ENCODE measurements at places on chromosomes 1 and 21.

- no peak for DNase-seq
These were observed 43.1 kb downstream of the AGPAT3 start for GRCh38 chr21:43908167-43908566.

DNA sequence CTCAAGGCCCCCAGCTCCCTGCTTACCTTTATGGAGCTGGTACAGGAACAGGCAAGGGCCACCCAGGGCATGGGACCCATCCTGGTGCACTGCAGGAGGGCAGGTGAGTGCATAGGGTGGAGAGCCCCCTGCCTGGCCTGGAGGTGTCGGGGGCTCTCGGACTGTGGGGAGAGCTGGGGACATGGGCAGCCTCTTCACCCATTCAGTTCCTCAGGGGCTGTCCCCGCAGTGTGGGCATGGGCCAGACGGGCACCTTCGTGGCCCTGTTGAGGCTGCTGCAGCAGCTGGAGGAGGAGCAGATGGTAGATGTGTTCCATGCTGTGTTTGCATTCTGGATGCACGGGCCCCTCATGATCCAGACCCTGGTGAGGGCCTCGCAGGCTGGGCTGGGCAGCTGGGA is 7.3 kb upstream of the LGR6 start:
- DNase-seq: no peak

- DNase-seq: no peak
These were observed 91.4 kb downstream of the GPR161 start for GRCh38 chr1:168045311-168045710.

DNA sequence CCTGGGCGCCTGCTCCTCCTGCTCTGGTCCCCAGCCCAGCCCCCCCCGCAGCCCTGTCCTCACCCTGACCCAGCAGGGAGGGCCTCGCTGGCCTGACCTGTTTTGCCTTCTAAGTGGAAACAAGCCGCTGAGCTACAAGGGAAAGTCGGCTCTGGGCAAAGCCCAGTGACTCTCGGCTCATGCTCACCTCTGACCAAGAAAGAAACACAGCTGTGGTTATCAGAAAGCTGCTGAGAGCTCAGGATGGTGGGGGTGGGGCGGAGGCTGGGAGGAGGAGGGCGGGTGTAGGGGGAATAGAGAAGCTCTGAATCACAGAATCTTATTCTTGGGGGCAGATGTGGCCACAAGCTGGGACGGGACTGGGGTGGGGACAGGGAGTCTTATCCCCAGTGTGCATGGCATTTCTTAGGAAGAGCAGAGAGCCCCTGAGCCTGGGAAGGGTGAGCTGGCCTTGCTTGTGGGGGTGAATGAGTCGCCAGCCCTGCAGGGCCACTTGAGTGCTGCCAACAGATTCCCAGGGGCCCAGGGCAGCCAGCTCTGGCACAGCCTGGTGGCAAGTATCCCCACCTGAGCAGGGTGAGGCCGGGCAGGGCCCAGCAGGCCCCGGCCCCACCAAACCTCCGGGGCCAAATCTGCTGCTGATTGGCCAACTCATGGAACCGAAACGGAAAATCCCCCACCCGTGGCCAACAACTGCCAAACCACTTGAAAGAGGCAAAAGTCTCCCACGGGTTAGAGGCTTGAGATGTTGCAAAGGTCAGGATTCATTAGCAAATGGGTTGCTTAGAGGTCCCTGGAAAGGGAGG is 120.6 kb downstream of the SPSB1 start:
- DNase-seq: peak; percentile 72

DNA sequence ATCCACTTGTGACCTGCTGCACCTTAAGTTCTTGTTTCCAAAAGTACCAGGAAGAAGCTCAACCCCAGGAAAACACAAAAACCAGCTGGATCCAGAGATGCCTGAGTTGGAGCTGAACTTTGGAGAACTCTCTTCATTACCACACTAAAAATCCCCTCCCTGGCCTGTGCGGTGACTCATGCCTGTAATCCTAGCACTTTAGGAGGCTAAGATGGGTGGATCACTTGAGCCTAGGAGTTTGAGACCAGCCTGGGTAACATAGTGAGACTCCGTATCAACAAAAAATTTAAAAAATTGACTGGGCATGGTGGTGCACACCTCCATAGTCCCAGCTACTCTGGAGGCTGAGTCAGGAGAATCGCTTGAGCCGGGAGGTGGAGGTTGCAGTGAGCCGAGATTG is 6.2 kb downstream of the MAP1LC3C start:
- DNase-seq: no peak

GRCh38 chr21:32088471-32088870 is 190.4 kb downstream of the MIS18A start:
- DNase-seq: no peak

- DNase-seq: peak; percentile 14
These were observed 48.4 kb upstream of the CD34 start for GRCh38 chr1:207959141-207959825.

DNA sequence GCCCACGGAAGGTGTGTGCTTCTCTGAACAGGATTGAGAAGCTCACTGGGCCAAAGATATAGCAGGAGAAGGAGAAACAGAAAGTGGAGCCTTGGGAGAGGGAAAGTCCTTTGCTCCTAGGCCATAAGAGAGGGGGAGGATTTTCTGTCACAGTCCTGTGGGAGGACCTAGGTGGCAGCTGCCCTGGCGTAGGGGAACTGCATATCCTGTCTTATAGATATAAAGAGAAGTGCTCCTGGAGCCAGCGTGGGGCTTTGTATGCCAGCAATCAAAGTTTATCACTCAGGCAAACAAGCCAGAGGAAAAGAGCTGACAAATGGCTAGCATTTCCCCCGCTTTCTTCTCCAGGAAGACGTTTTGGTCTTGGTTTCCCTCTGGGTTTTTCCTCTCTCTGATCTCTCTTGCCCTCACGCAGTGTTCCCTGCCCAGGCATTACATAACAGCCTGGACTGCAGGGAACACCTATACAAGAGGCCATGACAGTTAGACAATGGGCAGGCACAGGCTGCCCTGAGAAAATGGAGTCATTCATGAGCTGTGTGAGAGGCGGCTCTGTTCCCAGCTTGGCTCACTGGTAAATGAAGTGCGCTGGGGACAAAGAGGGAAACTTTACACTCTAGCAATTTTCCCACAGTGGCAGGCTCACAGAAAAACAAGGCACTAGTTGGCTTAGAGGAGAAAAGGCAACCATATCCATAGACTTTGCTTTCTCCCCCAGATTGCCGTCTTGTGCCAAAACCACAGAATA is 52.5 kb upstream of the ZNF648 start:
- no peak for DNase-seq

DNA sequence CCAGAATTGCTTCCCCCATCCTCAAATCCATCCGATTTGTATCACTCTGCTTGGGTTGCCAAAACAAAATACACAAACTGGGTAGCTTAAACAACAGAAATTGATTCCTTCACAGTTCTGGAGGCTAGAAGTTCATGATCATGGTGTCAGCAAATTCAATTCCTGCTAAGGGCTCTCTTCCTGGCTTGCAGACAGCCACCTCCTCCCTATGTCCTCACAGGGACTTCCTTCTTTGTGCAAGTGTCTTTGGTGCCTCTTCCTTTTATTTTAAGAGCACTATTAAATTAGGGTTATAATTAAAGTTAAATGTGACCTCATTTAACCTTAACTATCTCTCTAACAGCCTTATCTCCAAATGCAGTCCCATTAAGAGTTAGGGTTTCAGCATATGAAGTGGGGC is 112.8 kb downstream of the PLPP3 start:
- no peak for DNase-seq

GRCh38 chr1:41713557-41714327 is 205.0 kb downstream of the HIVEP3 start:
- no peak for DNase-seq

DNA sequence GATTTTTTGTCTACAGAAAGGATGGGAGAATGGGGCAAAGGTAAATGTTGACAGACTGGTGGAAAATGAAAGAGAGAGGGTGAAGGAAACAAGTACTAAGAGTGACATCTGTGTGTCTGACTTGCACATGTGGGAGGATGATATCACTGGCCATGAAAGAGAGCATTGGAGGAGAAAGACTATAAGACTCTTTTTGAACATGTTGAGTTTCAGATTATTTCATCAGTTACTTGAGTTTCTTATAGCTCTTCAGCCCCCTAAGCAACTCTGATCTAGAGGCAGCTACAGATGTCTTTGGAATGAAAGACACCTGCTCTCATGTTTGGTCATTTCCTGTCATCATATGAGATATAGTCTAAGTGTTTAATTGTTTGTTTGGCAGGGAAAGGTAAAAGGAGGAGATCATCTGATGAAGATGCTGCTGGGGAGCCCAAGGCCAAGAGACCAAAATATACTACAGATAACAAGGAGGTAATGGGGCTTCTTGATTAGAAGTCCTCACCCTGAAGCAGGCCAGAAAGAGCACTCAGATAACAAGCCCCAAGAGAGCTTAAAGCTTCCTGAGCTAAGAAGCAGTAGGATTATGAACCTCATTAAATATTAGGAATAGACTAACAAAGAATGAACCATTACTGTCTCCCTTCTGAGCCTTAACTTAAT is 4.5 kb downstream of the POLR3C start:
- DNase-seq: no peak

DNA sequence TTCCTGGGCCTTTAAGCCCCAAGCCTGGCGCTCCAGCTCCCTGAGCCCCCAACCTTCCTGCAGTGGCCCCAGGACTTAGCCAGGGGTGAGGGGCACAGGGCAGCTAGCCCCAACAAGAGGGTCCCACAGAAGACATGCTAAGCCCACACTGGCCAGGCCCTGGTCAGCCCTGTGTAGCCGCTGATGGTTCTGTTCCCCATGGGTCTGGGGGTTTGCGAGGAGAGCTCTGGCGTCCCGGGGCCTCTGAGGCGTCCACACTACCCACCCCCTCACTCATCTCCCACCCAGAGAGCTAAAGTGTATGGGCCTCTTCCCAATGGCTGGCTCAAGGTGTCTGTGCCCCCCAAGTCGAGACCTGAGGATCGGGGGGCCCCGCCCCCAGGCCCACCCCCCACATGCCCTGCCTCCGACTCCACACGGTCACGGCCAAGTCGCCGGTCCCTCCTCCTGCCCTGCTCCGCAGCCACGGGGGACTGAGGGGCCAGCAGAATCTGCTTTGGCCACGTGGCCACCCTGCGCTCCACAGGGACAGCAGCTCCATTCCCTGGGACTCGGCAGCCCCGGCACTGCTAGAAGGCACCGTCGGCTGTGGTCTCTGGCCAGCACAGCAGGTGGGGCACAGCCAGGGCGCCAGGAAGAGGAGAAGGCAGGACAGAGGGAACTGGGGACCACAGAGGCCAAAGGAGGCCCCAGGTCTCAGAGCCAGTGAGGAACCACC is 7.8 kb downstream of the TNFRSF18 start:
- no peak for DNase-seq

DNA sequence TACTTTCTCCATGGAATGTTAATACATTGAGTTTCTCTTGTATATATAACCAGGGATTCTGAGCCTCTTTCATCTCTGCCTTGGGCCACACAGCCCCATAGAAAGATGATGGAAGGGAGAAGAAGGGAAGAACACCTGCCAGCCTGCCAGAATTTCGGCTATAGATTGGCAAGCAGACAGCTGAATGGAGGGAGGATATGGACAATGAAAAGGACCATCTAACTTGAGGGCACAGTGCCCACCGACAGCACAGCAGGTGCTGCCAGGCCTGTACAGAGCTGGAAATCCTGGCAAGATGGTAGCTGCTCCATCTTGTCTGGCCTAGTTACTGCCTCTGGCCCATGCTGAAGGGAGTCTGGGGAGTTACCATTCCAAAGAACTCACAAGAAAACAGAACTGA is 244.3 kb downstream of the FGGY start:
- no peak for DNase-seq

- no peak for DNase-seq
These were observed 23.6 kb upstream of the PKP1 start for GRCh38 chr1:201259476-201260235.

GRCh38 chr21:33682992-33683627 is 40.8 kb downstream of the ITSN1 start:
- no peak for DNase-seq

DNA sequence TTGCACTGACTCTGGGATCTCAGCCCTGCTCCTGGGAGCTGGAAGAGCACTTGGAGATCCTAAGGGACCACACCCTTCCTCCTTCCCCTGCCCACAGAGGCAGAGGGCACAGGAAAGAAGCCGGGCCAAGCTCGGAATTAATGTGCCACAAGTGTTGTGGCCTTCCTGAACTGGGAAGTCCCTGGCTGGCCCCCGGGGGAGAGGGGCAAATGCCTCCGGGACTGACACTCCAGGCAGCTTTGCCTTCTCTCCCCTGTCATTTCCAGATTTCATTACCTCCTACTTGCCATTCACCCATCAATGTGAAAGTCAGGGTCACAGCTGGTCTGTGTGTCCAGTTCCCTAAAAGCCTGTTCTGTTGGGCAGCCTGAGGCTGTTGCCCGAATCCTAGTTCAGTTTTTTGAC is 21.7 kb downstream of the SESN2 start:
- no peak for DNase-seq

- DNase-seq: no peak
These were observed 640.5 kb downstream of the PLPP3 start for GRCh38 chr1:55938861-55939260.

DNA sequence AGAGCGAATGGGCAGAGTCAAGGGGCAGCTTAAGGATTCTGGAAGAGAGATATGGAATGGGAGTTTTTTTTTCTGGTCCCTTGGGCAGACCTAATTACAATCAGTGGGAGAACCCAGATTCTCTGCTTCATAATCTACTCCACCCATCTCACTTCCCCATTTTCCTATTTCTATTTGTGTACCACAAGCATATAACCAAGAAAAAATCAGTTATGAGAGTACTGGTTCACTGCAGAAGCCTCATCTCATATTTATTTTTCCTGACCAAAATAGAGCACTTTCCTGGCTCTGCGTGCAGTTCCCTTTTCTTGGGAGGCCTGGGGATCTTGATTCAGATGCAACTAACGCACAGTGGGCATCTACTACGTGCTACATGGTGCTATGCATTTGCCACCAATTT is 82.2 kb upstream of the SLFNL1 start:
- DNase-seq: no peak

DNA sequence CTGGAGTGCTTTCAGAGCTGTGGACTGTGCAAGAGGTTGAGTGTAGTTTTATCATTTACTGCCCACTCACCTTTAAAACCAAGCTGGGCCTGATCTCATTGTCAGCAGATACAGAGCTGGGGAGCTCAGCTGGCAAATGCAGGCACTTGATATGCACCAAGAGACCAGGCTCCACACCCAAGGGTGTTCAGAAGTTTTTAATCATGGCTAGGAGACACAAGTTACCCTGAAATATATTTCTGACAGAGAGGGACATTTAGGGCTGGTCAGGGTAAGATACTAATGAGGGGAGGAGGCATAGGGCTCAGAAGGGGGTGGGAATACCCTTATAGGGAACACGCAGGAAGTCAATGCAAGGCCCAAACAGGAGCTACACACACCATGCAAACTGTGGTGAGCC is 153.7 kb downstream of the ELAVL4 start:
- DNase-seq: no peak

- no peak for DNase-seq
These were observed 5.4 kb upstream of the SAMD11 start for GRCh38 chr1:918353-918752.

- no peak for DNase-seq
These were observed 2.1 kb downstream of the VCAM1 start for GRCh38 chr1:100721526-100722207.

- no peak for DNase-seq
These were observed 103.8 kb downstream of the TNFSF18 start for GRCh38 chr1:172946814-172947507.

- DNase-seq: no peak
These were observed 649.7 kb upstream of the NEGR1 start for GRCh38 chr1:72932025-72932424.

GRCh38 chr1:62352387-62352786 is 33.2 kb upstream of the KANK4 start:
- no peak for DNase-seq

- DNase-seq: no peak
These were observed 87.9 kb downstream of the RIPK4 start for GRCh38 chr21:41678924-41679318.

Data from activated naive CD4-positive, alpha-beta T cell treated with Interleukin-2 at 50 U/mL for 16 hours (primary cell).